Nucleus accumbens (tissue), 56 donors: ENCODE measurements at places on chromosomes 12 and 14.

- peak; percentile 24 for DNase-seq
These were observed 8.6 kb downstream of the AK7 start for GRCh38 chr14:96400495-96400894.

- DNase-seq: no peak
These were observed 131.8 kb downstream of the PTPRR start for GRCh38 chr12:70788774-70789173.

DNA sequence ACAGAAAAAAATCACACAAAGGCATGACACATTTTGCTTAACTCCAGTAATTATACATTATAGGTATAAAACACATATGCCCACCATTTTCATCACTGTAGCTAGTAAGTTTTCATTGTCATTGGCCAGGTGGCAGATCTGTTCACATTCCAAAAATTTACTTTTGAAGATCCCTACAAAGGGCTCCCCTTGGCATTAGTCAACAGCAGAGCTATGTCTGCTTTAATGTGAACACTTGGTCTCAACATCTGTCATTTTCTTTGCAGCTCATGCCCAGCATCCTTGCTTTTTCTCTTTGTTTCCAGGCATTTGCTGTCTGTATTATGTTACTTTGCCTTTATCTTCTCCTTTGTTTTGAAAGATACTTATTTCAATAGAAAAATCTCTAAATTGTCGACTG is 519.1 kb upstream of the FOXG1 start:
- DNase-seq: no peak

DNA sequence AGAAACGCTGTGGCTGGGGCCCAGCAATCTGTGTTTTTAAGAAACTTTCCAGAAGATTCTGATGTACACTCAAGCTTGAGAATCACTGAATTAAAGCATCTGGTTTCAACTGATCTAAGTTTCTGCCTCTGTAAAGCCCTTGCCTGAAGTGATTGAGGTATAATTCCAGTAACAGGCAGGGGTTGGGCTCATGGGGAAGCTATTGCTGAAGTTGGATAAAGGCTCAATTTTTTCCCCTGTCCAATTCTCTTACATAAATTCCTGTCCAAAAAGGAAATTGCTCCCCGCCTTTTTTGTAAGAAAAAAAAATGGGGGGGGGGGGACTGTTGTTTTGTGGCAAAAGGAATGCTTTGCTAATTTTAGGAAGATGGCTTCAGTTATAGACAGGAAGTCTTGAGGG is 337.4 kb downstream of the NUAK1 start:
- DNase-seq: no peak

- DNase-seq: no peak
These were observed 180.9 kb upstream of the VASH1 start for GRCh38 chr14:76580399-76580798.

DNA sequence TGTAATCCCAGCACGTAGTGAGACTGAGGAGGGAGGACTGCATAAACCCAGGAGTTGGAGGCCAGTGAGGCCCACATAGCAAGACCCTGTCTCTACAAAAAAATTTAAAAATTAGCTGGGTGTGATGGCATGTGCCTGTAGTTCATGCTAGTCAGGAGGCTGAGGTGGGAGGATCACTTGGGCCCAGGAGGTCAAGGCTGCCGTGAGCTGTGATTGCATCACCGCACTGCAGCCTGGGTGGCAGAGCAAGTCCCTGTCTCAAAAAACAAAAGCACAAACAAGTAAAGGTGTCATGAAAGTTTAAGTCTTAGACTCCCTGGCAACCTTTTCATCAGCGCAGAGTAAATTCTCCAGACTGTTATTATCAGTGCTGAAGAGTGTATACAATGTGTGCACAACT is 10.4 kb downstream of the TMEM30B start:
- DNase-seq: no peak

GRCh38 chr12:99910342-99910741 is 74.4 kb downstream of the ANKS1B start:
- DNase-seq: no peak

GRCh38 chr14:63046339-63047268 is 1.3 kb upstream of the KCNH5 start:
- DNase-seq: no peak
